ENCODE measurements at places on chromosomes 4 and X.

GRCh38 chrX:22177950-22178515 is 94.7 kb upstream of the CBLL2 start:
- no peak for DNase-seq

DNA sequence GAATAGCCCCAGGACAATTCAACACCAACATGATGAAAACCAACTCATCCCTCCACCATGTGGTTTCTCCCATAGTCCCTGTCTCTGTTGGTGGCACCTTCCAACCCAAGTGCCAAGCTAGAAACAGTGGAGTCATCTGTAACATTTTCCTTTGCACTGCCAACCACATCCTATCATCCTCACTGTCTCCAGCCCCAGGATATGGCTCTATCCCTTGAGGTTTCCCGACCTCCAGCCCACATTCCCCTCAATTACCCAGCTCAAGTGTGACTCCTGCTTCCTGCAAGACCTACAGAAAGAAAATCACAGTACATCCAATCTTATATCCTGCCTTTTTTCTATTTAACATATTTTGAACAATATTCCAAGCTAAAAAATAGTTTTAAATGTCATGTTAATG is 24.2 kb downstream of the PNMA6F start:
- no peak for DNase-seq

GRCh38 chr4:20445933-20446723 is 194.4 kb downstream of the SLIT2 start:
- DNase-seq: no peak

DNA sequence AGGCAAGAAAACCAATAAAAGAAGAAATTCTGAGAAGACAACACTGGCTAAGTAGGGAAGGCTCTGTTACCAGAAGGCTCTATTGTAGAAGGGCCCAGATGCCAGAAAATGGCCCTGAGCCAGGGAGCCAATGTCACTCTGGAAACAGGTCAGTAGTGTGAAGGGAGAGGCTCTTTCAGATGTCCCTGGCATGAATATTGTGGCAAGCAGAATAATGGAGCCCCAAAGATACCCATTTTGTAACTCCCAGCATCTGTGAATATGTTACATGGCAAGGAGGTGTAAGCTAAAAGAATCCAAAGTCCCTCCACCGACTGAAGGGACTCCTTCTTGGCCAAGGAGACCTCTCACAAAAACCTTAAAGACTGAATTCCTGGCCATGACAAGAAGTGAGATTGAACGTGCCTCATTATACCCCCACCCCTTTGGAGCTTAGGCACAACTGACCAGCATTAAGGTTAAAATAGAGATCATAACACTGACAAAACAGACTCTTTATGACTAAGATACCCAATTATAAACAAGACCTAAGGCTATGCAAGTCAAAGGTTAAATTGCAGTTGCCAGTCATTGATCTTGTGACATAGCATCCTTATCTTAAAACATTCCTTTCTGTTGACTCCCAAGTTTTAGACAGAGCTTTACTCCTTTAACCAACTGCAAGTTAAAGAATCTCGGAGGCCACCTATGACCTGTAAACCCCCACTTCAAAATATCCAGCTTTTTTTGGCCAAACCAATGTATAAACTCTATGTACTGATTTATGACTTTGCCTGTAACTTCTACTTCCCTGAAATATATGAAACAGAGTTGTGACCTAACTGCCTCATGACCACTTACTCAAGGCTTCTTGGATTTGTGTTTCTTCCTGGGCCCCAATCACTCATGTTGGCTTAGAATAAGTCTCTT is 42.2 kb upstream of the SMIM10 start:
- no peak for DNase-seq

DNA sequence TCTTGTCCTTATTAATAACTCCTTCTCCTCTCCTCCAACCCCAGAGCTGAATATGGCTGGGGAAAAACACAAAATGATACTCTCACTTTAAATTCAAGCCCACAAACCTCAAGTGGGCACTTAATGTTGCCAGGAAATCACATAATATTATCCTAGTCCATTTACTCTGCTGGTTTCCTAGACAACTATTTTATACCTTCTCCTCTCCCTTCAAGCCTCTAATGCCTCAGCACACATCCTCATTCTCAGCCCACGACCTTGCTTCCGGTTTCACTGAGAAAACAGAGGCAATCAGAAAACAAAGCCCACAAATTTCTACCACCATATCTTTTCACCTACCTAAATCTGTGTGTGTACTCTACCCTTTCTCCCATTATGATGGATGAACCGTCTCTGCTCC is 12.1 kb upstream of the CLCN5 start:
- no peak for DNase-seq

- peak; percentile 21 for DNase-seq
Measured at GRCh38 chr4:169615467-169616106, 3.2 kb upstream of the NEK1 start.

DNA sequence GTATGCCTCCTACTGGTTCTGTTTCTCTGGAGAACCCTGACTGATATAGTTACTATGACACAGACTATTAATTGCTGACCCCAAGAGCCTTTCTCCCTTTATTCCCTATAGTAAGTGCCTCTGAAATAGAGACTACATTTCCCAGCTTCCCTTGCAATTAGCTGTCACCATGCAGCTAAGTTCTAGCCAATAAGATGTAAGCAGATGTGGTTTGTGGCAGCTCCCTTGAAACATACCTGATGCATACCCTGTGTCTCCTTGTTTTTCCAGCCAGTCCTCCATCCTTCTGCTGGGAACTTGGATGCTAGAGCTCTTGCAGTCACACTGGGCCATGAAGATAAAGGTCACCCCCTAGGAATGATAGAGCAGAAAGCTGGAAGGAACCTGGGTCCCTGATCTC is 9.7 kb upstream of the TMEM165 start:
- no peak for DNase-seq

- peak; percentile 37 for DNase-seq
Measured at GRCh38 chr4:118836301-118837120, 585 bp upstream of the SEC24D start.

DNA sequence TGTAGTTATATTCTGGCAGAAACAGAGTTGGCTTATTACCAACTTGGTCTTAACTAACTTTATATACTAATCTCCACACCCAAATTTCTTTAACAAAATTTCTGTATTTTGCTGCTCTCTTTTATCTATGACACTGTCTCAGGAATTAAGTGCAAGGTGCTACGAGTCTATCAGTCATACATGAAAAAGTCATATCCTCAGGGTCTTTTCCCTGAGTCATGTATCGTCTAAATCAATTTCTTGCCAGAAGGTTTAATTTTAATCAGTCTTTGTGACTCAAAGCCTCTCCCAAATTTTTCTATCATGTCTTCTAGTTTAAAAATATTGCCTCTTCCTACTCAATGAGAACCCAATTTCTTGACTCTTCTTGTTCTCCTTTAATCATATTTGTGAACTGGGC is 1803.6 kb upstream of the PCDH7 start:
- no peak for DNase-seq

DNA sequence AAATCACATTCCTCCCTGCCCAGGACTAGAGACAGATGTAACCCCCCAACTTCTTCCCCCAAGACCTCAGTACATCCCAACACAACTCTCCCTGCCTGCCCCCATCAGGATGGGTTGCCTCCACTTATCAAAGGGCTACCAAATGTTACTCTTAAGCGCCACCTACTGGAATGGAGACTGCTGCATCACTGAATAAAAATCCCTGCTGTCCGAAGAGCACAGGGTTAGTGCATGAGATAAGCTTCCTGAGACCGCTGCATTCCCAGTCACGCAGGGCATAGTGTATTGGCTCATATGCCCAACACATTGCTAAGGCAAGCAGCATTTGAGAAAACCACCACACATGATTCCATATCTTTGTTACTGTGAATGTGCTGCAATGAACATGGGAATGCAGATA is 544.5 kb downstream of the PPP4R3C start:
- DNase-seq: no peak

DNA sequence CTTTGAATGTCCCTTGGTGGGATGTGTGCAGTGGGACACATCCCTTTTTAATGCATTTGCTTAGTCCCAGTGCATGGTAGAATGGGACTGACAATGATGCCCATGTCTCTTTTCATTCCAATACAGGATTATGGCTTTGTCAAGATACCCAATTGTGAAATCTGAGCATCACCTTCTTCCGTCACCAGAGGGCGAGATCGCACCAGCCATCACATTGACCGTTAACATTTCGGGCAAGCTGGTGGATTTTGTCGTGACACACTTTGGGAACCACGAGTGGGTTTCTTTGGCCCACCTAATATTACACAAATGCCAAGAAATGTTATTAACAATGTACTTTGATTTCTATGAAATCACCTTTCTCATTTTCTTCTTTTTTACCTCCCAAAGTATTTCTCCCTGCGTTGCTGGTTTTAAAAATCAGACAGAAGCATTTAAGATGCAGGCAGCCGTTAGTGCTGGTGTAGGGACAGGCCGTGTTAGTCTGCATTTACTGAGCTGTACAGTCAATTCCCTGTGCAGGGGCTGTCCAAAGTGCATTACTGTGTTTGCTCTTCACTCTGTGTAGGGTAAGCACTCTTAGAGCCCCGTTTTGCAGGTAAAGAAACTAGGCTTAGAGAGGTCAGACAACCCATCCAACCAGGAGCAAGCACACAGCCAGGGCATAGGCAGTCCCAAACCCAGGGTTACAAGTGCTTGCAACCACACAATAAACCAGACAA is 46.5 kb downstream of the CWH43 start:
- no peak for DNase-seq

DNA sequence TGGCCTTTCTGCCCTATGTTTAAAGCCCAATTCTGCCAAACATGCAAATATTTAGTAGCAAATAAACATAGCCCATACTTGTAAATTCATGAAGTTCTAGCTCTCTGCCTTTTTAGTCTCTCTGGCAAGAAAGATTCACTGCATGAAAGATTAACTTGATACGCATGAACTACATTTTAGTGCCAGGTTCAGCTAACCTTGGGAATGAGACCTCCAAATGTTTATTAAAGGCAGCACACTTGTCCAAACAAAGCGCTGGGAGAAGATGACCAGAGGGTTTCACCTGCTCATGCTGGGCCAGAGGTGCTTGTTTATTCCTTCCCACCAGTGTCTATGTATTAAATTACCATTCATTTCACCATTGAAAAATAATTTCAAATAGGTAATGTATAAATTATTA is 44.5 kb upstream of the IL1RAPL1 start:
- DNase-seq: no peak
